ENCODE measurements at places on chromosomes 12 and 14.

GRCh38 chr14:104248203-104249055, 110.0 kb downstream of the KIF26A start:
- DNase-seq: no peak

- no peak for DNase-seq
These were observed 153.3 kb downstream of the SLCO1B3 start for GRCh38 chr12:20963762-20964161.

DNA sequence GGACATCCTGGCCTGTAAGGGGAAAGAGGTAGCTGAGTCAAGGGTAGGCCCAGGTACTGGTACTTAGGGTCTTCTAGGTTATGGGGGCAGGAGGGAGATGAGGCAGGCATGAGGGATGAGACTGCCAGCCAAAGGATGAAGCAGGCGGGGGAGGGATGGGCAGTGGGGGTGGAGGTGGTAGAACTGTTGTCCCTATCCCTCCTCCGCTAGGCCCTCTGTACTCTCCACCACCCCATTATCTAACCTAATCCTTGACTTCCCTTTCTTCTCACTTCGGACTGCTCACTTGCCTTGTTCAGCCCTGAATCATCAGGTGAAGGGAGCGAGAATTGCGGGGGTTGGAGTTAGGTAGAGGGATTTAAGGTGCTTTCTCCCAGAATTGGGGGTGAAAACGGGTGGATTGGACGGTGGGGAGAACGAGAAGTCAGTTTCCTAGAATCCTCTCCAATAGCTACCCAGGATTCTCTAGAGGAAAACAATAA, 562 bp downstream of the PAN2 start:
- no peak for DNase-seq

- no peak for DNase-seq
These were observed 27.6 kb downstream of the TRIP11 start for GRCh38 chr14:92012121-92012748.

DNA sequence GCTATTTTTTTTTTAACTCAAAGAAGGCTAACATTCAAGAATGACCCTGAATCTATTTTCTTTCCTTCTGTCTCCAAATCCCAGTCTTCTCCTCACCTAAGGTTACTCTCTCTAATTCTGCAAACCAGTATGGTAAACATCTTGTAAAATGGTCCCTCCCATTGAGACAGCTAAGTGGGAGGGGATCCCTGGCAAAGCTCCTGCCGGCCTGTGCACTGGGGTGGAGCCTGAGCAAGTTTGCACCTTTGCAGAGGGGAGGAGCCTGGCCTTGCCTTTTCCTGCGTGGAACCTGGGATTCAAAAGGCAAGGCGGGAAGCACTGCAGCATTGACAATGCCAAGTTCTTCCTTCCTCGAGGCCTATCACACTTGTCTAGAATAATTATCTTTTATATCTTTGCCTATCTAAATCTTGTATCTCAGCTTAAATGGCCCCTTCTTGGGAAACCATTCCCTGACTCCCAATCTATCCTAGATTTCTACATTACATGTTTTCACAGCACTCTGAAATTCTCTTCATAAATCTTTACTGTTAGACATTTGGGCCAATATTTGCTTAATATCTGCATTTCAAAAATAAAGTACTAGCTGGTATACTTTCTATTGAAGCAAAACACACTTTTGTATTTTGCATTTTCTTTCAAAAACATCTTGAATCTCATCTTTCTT, 83.0 kb downstream of the EPS8 start:
- DNase-seq: no peak

GRCh38 chr12:27537855-27538675, 14.1 kb downstream of the PPFIBP1 start:
- no peak for DNase-seq

DNA sequence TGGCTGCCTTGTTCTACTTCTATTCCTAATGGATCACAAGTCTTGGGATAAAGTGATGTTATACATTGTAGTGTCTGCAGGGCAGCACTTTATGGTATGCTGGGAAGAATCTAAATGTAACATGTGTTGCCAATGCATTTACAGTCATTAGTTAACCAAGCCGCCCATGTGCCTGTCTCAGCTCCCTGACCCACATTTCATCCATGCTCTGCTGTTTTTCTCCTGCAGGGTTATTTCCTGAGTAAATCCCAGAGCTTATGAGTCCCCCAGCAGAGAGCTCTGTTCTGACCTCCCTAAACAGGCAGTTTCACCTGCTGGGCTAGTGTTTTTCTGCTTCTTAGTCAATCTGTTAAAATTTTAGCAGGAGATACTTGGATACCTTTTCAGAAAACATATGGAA, 4.4 kb upstream of the TMTC2 start:
- no peak for DNase-seq

- DNase-seq: no peak
These were observed 8.1 kb upstream of the SLC15A5 start for GRCh38 chr12:16285586-16285985.

DNA sequence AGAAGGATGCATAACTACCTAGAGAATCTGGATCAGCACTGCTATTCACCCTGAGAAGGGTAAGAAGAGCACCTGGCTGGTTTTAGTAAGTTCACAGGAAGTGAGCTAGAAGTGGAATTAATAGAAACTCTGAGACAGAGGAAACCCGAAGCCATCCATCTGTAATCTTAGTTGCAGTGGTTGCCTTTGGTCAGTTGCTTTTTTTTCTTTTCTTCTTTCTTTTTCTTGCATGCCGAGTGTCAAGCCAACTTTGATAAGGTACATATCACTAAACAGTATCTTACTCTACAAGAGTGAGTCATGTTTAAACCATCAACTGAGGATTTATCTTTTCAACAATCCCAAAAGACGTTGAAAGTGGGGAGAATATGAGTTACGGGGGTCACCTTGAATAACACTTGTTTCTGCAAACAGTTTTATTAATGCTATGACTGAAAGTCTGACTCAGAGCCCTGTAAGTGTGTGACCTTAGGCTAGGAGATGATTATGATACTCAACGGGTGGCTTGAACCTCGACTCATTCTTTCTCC, 26.7 kb downstream of the C12orf75 start:
- no peak for DNase-seq

DNA sequence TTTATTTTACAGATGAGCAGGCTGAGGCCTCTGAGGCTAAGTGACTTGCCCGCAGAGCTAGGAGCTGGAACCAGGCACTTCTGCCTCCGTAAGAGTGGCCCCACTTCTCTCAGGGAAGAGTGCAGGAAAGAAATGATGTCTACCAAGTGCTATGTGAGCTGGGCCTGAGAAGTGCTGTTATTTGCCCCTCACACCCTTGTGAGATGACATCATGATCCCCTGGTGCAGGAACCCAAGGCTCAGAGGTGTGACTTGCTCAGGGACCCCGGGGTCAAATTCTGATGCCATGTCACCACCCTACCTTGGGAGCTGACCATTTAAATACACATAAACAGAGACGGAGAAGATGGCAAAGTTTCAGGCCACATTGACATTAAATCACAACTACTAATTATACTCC, 63.7 kb upstream of the DDX11 start:
- DNase-seq: no peak

DNA sequence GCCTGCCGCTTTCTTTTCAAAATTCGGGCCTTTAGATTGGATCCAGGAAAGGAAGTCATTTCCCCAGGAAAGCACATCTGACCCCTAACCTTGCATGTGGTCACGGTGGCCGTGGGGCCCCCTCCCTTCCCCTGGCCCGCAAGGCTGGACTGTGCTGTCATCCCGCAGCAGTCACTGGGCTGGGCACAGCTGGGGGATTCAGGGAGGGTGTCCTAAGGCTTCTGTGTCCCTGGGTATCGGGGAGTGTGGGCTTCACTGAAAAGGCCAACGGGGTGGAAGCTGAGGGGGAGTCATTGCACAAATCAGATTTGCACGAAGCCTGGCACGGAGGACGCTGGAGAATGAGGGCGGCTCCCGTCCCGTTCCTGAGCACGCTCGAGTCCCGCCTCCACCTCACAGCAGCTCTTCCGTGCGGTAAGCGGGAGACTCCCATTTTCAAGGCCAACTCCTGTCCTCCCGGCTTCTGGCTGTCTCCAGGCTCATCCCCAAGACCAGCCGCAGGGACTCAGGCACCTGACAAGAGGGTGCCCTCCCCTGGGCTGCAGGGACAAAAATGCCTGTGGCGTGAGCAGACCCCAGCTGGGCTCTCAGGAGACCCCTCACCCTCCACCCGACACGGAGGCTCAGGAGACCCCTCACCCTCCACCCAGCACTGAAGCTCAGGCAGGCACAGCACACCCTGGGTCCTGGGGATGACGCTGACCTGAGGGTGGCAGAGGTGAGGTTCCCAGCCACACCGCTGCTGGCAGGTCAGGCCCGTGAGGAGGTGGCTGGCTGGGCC, 9.6 kb downstream of the XRCC3 start:
- DNase-seq: no peak

DNA sequence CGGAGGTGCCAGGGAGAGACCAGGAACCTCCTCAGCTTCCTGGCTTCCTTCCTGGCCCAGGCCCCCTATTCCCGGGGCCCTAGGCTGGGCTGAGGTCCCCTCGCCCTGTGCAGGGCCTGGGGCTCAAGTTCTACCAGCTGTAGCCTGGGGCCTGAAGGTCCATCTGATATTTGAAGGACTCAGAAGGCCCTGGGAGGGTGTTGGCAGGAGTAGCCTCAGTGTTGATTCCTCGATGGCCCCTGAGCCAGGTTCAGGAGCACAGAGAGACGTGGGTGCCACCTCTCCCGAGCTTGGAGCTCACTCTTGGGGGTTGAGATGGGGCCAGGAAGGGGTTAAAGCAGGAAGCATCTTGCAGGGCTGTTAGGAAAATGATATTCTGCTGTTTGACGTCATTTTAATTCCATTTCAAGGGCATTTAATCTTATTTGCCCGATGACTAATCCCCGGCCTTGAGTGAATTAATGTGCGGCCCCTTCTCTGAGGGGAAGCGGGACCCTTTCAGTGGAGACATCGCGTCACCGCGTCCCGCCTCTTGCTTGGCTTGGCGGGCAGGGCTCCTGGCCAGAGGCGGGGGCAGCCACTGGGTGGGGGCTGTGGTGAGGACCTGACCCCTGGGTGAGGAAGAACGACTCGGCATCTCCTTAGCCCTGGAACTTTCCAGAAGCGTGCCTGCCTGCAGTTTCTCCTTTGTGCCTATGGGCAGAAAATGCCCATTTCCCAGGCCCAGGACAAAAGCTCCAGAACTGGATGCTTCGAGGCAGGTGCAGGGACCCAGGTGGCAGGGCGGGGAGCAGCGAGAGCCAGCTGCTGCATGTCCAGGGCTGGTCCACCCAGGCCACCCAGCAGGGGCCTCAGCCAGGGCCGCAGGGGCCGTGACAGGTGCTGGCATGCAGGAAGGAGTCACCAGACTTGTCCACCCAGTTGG, 158.3 kb downstream of the KIF26A start:
- no peak for DNase-seq

- no peak for DNase-seq
These were observed 204.7 kb downstream of the KITLG start for GRCh38 chr12:88375306-88376305.

GRCh38 chr14:24095271-24096068, 1.4 kb downstream of the PCK2 start:
- peak; percentile 39 for DNase-seq

DNA sequence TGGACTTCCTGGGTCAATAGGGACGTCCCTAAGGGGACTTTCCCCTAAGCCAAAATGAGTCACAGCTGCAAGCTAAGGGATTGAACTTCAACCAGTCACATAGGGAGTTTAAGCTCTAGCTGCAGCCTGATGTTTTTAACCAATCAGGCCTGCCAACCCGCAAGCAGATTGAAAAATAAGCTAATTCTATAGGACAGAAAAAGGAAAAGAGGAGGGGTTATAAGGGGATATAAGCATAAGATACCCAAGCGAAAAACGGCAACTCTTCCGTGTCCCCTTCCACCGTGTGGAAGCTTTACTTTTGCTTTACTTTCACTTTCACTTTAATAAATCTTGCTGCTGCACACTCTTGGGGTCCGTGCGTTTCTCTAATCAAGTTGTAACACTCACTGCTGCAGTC, 24.4 kb downstream of the ATP23 start:
- DNase-seq: no peak

GRCh38 chr12:76152181-76152807, 67.8 kb upstream of the NAP1L1 start:
- no peak for DNase-seq

GRCh38 chr14:81350344-81351130, 49.6 kb downstream of the STON2 start:
- DNase-seq: no peak

- no peak for DNase-seq
These were observed 229.1 kb downstream of the KCNC2 start for GRCh38 chr12:74980510-74980909.

DNA sequence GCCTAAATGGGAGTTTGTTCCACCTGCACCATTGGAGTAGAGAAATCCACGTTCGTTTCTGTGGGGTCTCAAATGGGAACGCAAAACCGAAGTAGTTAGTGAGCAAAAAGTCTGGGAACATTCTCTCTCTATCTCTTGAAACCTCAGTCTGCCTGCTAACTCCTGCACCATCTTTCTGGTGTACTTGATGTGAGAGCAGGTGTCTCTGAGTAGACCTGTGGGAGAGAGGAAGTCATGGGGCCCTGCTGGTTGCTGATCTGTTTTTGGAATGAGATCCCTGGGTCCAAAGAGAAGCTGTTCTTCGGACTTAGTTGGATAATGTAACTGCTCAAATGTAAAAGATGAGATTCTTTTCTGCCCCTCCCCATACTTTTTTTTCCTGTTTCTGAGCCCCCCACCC, 57.3 kb downstream of the MAX start:
- DNase-seq: no peak

- DNase-seq: no peak
These were observed 31.1 kb downstream of the APPL2 start for GRCh38 chr12:105204916-105205315.

- no peak for DNase-seq
These were observed 6.0 kb downstream of the TMCC3 start for GRCh38 chr12:94644141-94644979.

DNA sequence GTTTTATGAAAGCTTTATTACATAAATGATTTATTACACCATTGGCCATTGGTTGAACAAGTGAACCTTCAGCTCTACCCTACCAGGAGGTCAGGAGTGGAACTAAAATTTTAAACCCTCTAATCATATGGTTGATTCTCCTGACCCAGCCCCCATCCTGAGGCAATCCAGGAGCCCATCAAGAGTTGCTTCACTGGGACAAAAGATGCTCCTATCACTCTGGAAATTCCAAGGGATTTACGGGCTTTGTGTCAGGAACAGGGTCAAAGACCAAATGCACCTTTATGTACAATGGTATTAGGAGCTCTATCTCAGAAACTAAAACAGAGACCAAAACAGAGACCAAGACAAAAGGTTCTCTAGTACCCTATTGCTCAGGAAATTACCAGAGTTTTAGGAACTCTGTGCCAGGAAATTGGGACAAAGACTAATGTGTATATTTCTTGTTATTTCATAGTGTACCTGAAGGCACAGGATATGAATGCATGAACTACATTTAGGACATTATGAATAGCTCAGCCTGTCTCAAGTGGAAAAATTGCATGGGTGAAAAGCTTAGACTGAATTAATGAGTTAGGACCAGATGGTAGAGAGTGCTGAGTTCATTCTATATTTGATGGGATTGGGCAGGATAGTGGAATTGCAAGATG, 171.7 kb upstream of the FLRT2 start:
- no peak for DNase-seq

DNA sequence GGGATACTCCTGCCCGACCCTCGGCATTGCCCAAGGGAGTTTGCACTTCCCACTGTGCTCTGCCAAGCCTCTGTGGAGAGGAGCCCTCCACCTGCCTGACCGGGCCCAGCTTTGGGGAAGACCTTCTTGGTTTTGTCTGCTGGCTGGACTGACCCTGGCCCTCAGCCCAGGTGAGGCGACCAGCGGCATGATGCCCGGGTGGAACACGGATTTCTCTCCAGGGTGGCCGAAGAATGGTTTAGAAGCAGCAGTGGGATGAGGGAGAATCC, 15.6 kb downstream of the ZBTB42 start:
- DNase-seq: no peak
